ENCODE measurements at places on chromosomes 4 and X.

GRCh38 chrX:118536204-118536603, 40.6 kb downstream of the DOCK11 start:
- DNase-seq = no peak

GRCh38 chrX:53950130-53950733, 94.0 kb downstream of the PHF8 start:
- no peak for DNase-seq

GRCh38 chr4:186948361-186949242, 224.9 kb upstream of the FAT1 start:
- DNase-seq = peak; percentile 37

- no peak for DNase-seq
These were observed 3.6 kb upstream of the NXT2 start for GRCh38 chrX:109533005-109533404.

- no peak for DNase-seq
These were observed 2.5 kb upstream of the ARSD start for GRCh38 chrX:2931612-2932011.

DNA sequence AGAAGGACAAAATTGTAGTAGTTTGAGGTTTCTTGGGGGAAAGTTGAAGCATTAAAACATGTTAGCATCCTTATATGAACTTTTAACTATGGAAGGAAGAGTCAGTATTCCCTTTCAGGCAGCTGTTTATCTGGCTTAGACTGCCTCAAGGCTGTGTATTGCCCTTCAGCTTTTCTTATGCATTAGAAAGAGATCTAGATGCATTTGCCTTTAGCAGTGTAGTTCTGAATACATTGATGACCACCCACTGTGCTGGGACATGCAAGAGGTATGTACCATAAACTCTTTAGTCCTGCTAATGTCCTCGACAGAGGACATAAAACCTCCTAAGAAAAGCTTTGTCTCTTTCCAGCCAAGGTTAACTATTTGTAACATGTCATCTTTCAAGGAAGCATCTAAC, 2.9 kb downstream of the FAM200B start:
- DNase-seq = no peak

DNA sequence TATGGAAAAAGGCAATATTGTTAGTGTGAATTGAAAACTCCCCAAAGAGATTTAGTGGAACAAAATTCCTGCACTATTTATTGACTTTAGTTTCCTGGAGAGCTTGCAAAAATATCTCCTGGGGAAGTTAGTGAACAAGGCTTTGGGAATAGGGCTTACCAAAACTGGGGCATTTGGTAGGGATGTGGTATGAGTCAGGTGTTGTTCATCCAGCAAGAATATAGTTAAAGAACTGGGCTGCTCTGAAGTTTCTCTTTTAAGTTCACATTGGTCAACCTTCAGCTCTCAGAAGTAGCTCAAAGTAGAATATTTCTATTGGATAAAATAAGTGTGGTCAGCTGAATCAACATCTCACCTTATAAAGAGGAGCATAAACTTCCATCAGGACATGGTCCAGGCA, 185.0 kb downstream of the CPE start:
- peak; percentile 79 for DNase-seq

DNA sequence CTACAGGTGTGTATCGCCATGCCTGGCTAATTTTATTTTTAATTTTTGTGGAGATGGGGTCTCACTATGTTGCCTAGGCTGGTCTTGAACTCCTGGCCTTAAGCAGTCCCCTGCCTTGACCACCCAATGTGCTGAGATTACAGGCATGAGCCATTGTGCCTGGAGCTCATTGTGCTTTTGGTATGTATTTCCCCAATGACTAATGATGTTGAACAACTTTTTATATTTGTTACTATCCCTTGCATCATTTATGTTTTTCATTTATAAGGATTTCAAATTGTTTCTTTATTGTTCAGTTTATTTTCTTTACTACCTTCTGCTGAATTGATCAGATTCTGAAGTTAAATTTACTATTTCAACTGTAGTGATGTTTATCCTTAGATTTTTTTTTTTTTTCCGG, 199.7 kb downstream of the CEP135 start:
- DNase-seq = no peak

- DNase-seq = peak; percentile 85
These were observed at the start of gene SMS for GRCh38 chrX:21940356-21940829. Gene SMS, plus strand, starts transcription at chrX:21940709. Its CDS starts 116 bp downstream, at chrX:21940825.

- DNase-seq = peak; percentile 86
These were observed 1306.6 kb upstream of the PABPC4L start for GRCh38 chr4:135508006-135508714.

DNA sequence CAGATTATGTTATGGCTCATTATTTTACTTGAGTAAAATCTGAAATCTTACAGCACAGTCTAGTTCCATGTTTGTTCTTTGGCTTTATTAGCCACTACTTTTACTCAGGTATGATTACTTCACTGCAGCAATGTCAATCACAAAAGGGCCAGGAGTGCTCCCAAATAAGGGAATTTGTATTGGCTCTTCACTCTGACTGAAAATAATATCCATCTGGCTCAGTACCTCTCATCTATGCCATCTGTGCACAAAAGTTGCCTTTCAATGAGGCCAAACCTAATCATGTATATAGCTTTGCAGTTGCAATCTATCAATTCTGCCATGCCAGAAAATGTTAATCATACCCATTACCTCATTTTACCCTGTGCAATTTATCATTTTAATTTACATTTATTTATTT, 161.1 kb downstream of the TECRL start:
- no peak for DNase-seq
